ENCODE measurements at places on chromosomes 16 and 17.

GRCh38 chr17:992933-993332, 4.0 kb upstream of the TIMM22 start:
- DNase-seq = no peak

DNA sequence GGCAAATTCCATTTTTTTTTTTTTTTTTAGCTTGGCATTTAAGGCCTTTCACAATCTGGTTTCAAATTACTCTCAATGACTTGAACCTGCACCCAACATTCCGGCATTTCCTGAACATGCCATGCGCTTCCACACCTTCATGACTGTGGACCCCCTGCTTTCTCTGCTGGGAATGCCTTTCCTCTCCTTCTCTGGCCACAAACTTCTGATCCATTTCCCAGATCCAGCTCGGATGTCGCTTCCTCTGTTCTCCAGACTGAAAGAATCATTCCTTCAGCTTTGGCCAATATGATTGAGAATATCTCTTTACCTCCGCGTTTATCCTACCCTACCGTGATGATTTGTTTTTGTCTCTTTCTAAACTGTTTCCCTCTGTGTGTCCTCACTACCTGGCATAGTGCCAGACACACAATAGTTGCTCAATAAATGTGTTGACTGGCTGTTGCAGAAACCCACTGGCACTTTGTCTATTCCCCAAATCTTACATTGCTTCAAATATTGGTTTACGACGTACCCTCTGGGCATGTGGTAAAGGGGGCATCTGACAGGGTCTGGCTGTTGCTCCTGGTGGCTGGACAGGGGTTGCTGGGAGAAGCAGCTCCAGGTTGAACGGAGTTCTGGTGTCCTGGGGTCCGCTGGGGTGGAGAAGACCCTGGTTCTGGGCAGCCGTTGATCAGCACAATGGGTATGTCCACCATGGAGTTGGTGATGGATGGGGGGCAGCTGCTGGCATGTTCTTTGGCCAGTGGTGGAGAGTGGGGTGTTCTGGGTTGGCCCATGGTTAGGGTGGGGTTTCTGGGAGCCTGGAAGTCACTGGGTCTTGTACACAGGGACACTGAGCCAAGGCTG, 14.7 kb downstream of the TNS4 start:
- no peak for DNase-seq

DNA sequence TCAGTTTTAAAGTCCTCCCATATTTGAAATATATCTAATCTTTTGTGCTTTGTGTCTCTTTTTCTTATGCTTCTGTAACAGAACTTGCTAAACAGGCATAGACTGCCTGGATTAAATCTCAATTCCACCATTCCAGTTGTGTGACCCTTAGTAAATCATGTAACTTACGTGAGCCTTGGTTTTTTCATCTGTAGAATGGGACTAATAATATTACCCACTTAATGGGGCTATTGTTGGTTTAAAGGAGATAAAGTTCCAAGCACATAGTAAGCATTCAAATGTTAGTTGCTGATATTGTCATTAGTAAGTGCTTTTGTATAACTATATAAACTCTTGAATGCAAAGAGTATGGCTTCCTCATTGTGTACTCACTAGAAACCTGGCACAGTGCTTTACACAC, 5.9 kb upstream of the VWA3A start:
- no peak for DNase-seq

- DNase-seq = peak; percentile 39
These were observed 9.3 kb downstream of the MMP2 start for GRCh38 chr16:55488306-55488705.

DNA sequence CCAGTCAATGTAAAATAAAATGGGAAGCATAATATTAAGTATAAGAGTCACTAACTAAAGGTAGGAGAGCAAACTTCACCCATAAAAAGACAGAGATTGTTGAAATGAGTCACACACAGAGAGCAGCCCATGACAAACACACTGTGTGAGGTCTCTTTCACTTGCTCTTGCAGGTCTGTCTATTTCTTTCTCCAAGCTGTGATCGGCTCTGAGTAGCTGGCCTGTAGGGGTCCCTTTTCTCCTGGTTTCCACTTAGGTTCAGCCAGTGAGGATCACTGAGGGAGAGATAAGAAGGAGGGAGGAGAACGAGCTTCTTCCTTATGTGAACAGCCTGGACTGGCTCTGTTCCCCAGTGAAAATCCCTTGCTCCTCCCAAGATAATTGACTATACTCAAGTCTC, 133.7 kb upstream of the HS3ST3A1 start:
- DNase-seq = no peak

GRCh38 chr17:68972119-68972704, 17.0 kb upstream of the ABCA8 start:
- DNase-seq = no peak

DNA sequence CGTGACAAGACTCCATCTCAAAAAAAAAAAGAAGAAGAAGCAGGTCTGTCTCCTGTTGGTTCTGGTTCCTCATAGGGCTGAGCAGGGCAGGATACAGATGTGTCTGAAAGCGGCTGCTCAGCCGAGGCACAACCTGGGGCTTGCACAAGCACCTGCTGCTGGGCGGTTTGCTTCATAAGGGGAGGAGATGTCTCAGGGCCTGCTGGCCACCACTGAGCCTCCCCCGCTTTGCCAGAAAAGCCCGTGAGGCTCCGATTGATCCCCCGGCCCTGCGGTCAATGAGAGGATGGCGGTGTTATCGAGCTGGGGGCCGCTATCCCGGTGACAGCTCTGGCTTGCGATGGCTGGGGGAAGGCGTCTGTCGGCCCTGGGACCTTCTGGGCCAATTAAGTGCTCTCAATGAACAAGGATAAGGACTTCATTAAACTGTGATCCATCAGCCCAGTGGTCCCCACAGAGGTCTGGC, 162.0 kb downstream of the SDK2 start:
- DNase-seq = no peak

GRCh38 chr17:15361151-15361550, 19.8 kb upstream of the TEKT3 start:
- no peak for DNase-seq

DNA sequence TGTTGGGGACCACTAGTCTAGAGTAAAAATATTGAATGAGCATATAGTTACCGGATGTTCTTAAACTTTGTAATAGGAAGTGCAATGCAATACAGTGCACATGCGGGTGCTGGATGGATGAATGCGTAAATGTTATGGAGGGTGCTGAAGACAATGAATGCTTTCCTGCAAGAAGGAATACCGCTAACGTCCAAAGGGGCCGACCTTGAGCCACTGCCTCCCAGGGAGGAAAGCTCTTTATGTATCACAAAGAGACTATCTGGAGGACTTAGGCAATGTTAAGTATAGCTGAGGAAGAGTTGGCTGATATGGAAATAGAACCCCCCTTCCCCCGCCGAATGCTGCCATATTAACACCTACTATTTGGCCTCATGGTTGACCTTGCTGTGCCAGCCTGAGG, 27.5 kb upstream of the SHCBP1 start:
- DNase-seq = no peak

DNA sequence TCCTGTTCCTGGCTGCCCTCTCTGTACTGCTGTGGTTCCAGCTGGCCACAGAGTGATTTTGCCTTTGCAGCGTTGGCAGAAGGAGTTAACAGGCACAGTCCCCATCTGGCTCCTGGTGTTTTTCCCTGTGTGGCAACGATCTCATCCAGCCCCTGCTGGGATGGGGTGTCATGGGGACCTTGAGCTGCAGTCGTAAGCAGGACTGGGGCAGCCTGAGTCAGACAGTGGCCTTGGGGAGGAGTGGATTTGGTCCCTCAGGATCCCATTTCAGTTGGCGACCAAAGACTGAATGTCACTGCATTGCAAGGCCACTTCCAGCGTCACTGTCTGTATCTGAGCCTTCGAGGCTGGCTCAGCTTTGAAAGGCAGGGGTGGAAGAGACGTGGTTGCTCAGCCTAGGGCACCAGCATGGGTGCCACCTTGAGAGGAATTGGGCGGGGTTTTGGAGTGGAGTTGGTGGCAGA, 11.9 kb downstream of the TMEM94 start:
- DNase-seq = no peak

- DNase-seq = no peak
These were observed 15.0 kb downstream of the NSMCE1 start for GRCh38 chr16:27253526-27253930.

GRCh38 chr17:5618476-5618875, 34.2 kb upstream of the NLRP1 start:
- DNase-seq = peak; percentile 7

- no peak for DNase-seq
These were observed 21.1 kb downstream of the TANC2 start for GRCh38 chr17:62987136-62987535.

DNA sequence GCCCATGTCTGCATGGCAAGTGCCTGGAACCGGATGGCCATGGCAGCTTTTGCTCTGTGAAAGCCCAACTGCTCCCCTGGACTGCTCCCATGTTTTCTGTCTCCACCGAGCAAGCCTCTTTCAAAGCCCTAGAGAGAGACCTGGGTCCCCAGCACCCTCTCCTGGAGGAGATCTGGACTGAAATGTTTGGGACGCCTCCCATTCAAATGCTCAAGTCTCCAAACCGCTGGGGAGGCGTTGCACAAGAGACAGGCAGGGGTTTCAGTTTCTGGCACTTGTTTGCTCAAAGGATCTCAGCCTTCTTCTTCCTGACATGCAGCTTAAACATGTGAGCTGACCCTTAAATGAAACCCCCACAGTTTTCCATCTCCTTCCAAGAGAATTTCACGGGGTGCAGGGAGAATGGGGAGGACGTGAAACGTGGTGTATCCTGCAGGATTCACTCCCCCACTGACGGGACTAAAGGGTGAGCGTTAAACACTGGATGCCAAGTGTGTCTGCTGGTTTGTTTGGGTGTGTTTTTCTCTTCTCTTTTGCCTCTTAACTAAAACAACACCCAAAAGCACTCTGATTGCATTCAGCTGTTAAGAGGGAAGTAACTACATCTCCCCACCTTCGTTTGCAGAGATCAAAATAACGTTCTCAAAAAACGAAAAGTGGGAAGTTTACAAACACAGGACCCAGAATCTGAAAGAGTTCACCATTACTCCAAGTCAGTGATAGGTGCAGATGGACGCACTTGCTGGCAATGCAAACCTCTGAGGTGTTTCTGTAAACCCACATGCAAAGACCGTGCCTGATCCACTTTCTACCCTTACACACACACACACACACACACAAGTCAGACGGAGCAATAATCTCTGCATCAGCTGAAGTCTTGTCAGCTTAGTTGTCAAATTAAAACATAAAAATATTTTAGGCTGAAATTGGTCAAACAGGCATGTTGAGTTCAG, 256.9 kb downstream of the C16orf95 start:
- no peak for DNase-seq

DNA sequence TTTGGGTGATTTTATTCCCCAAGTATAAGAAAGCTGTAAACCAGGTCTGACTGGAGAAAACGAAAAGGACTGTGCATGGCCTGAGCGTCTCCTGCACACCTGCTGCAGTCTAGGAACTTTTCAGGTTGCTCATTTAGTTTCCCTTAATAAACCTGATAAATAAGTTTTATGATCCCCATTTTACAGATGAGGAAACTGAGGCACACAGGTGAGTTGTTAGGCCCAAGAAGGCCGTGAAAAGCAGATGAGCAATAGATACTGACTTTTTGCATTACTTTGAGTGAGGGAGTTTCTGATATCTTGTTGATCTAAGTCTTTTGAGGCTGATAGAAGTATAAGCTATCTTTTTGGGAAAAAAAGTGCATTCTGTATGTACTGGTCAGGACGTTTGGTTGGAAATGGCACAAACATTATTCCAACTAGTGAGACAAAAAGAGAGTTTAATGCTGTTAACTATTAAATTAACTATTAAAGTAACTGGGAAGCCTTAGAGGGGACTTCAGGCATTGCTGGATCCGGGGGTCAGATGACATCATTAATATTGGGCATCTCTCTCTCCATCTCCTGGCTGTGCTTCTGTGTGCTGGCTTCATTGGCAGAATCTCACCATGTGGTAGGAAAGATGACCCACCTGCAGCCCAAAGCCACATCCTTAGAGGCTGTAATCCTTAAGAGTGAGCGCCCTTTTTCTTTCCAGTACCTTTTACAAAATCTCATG, 163.4 kb downstream of the CMIP start:
- no peak for DNase-seq

DNA sequence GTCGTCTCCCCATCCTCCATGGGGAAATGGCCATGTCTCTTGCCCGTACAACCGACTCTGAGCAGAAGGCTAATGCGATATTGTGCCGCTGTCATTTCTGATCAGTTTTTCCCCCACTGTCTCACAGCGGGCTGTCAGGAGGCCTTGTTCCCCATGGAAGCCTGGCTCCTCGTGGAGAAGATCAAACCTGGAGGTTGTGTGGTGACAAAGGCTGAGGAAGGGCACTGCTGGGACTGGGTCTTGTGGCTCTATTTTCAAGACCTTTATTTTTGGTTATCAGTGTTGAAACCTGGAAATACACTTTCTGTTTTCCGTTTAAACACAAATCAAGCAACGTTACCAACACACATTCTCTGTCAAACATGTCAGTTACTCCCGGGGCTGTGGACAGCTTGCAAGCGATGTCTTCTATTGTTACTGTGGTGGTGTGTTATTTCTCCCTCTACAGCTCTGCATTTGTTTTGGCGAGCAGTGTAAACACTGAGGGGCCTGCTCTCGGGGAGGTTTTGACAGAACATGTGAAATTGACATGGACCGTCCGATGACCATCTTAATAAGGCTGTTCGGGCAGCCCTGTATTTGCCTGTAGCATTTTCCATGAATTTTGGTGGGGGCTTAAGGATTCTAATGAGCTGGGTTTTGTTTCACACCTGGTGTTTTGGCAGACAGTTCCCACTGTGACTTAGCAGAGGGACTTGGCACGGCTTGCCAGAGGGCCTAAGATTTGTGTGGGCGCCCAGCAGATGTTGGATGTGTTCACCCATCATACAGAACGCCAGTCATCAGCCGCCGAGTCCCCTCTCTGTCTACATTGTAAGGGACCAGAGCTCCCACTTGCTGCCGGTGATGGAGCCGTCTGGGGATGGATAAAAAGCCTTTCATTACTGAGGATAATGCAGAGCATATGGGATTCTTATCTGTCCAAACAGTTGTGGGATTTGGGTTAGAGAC, 12.5 kb downstream of the RBFOX1 start:
- no peak for DNase-seq

GRCh38 chr16:87952751-87953150, 1.5 kb downstream of the BANP start:
- DNase-seq = no peak

DNA sequence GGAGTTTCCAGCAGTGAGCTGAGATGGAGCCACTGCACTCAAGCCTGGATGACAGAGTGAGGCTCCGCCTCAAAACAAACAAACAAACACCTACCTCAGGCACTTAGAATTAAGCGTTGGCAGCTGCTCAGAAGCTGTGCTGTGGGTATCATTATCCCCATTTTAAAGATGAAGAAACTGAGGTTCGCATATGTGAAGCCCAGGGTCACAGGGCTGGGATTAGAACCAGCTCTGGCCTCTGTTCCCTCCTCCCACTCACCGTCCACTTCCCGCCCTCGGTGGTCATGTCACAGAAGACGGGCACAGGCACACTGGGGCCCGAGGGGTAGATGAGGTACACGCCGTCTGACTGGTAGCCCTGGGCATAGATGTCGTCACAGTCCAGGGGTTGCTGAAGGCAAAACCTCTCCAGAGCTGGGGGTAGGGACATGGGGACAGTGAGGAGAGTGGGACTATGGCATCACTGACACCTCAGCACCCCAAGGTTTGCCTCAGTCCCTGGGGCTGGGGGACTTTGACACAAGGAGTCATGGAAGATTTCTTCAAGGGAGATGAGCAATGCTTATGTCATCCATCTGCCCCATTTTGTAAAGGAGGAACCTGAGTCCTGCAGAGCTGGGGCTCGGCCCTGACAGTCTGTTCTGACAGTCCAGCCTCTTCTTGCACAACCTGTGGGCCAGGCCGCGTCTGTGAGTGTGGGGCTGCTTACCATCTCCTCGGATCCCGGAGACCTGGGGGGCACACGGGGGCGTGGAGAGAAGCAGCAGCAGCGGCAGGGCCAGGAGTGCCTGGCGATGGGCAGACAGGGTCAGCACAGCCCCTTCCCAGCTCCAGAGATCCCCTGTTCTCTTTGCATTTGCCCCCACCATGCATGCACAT, 700 bp downstream of the MFAP4 start:
- no peak for DNase-seq
